Dermis lymphatic vessel endothelial cell (primary cell): ENCODE measurements at places on chromosomes 3 and 15. TPM values are rescaled to one million over a fixed set of nuclear protein-coding genes. Genes with fewer than 3 reads are reported as not detected.

The UPK1B gene
- not detected in 2 replicates for total RNA-seq

The MST1 gene
- 1.8 and 2.2 TPM in 2 replicates for total RNA-seq

The C3orf85 gene
- not detected in 2 replicates for total RNA-seq

The FAM107A gene
- 0.09 and 0.11 TPM in 2 replicates for total RNA-seq

The SLC28A2 gene
- total RNA-seq = not detected in 2 replicates

The ZBBX gene
- not detected in 2 replicates for total RNA-seq

The TMEM40 gene
- not detected in 2 replicates for total RNA-seq

The CD200R1 gene
- not detected in 2 replicates for total RNA-seq

The DAPK2 gene
- total RNA-seq = 4.7 and 18.0 TPM in 2 replicates

The RTP3 gene
- not detected in 2 replicates for total RNA-seq

The SCN5A gene
- total RNA-seq = 9.8 and 12.4 TPM in 2 replicates

The USP19 gene
- 32.7 and 39.1 TPM in 2 replicates for total RNA-seq

The CYP11A1 gene
- not detected in 2 replicates for total RNA-seq

The HGD gene
- total RNA-seq = 0.11 and 0.26 TPM in 2 replicates

The CORO2B gene
- 0.69 and 0.98 TPM in 2 replicates for total RNA-seq

The ASTE1 gene
- 6.5 and 6.8 TPM in 2 replicates for total RNA-seq

The SLC2A2 gene
- not detected in 2 replicates for total RNA-seq

The LRRC2 gene
- total RNA-seq = under 0.01 and 0.17 TPM in 2 replicates

The PLOD2 gene
- total RNA-seq = 52.7 and 99.7 TPM in 2 replicates

The GOLGA8T gene
- total RNA-seq = 0.09 TPM in 1 of 2 replicates, not detected in the other

The CLDN18 gene
- not detected in 2 replicates for total RNA-seq

The MITF gene
- total RNA-seq = 4.7 and 7.8 TPM in 2 replicates

The CD47 gene
- 70.1 and 73.9 TPM in 2 replicates for total RNA-seq

The BTD gene
- total RNA-seq = 39.7 and 53.5 TPM in 2 replicates

The SOX2 gene
- not detected in 2 replicates for total RNA-seq

The THRB gene
- total RNA-seq = under 0.01 and 0.09 TPM in 2 replicates

The NAA50 gene
- 142 and 154 TPM in 2 replicates for total RNA-seq

The ITGB5 gene
- total RNA-seq = 36.4 and 50.2 TPM in 2 replicates

The PEX5L gene
- not detected in 2 replicates for total RNA-seq

The GOLGA8G gene
- not detected in 2 replicates for total RNA-seq

The RTP1 gene
- total RNA-seq = not detected in 2 replicates

The C3orf20 gene
- total RNA-seq = under 0.01 TPM in 2 replicates

The SLC22A13 gene
- total RNA-seq = 0.09 and 0.11 TPM in 2 replicates

The MTMR10 gene
- 19.9 and 57.3 TPM in 2 replicates for total RNA-seq
